ENCODE measurements at places on chromosomes 3 and 15. TPM values are rescaled to one million over a fixed set of nuclear protein-coding genes. Genes with fewer than 3 reads are reported as not detected.
A peak's percentile ranks its signal among the peaks of the same experiment; 100 is the strongest.

- no peaks in the 10 kb centered on the region for H3K27me3 ChIP-seq
- no peaks in the 10 kb centered on the region for H3K4me1 ChIP-seq
- H3K27ac ChIP-seq: no peak overlapping the region
- no peak for DNase-seq
Observed at GRCh38 chr3:140420621-140421357, 257.1 kb upstream of the TRIM42 start.

- H3K4me1 ChIP-seq: no peaks in the 10 kb centered on the region
- H3K4me3 ChIP-seq: peak overlapping the region; percentile 61
- H3K36me3 ChIP-seq: no peaks in the 10 kb centered on the region
- DNase-seq: peak; percentile 89
- H3K27me3 ChIP-seq: no peaks in the 10 kb centered on the region
- H3K27ac ChIP-seq: no peak overlapping the region
Observed at GRCh38 chr15:88246666-88247446, 9.7 kb downstream of the NTRK3 start.

Gene EPHB3
- 2.1 TPM for polyA plus RNA-seq

GRCh38 chr15:48861813-48862431 is 16.0 kb upstream of the EID1 start:
- peaks cover 1% of the 10 kb centered on the region for H3K4me1 ChIP-seq
- peak; percentile 58 for DNase-seq
- H3K4me3 ChIP-seq: no peak overlapping the region
- H3K27ac ChIP-seq: no peak overlapping the region
- no peaks in the 10 kb centered on the region for H3K36me3 ChIP-seq
- H3K27me3 ChIP-seq: no peaks in the 10 kb centered on the region

DNA sequence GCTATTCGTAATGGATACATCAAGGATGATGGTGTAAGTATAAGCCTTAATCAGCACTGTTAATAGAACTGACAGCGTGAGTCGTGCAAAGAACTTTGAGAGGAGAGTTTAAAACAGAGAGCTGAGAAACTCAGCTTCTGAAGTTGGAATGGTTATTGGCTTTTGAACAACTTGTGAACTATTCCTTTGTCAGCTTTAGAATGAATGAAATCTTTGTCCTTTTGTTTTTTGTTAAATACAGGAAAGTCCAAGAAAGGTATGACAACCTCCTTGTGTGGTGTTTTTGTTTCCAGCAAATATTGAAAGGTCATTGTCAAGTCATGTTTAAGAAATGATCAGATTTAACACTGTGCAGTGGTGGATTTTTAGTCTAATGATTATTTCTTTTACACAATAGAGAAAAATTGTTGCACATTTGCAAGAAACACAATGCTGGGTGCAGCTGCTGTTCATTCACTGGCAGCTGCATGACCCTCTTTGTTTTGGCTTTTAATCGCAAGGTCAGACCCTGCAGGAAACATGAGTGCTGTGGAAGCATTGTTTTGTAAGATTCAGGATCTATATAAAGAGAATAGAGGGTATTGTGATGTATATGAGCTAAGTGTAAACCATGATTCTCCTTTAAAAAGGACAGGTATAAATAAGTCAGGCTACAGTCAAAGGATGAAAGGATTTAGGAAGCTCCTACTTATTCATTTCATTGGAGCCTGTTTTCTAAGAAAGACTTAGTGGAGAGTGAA is 21.7 kb upstream of the ABHD10 start:
- no peak overlapping the region for H3K4me3 ChIP-seq
- H3K27me3 ChIP-seq: no peaks in the 10 kb centered on the region
- no peak overlapping the region for H3K27ac ChIP-seq
- peaks cover 22% of the 10 kb centered on the region for H3K36me3 ChIP-seq
- DNase-seq: no peak

DNA sequence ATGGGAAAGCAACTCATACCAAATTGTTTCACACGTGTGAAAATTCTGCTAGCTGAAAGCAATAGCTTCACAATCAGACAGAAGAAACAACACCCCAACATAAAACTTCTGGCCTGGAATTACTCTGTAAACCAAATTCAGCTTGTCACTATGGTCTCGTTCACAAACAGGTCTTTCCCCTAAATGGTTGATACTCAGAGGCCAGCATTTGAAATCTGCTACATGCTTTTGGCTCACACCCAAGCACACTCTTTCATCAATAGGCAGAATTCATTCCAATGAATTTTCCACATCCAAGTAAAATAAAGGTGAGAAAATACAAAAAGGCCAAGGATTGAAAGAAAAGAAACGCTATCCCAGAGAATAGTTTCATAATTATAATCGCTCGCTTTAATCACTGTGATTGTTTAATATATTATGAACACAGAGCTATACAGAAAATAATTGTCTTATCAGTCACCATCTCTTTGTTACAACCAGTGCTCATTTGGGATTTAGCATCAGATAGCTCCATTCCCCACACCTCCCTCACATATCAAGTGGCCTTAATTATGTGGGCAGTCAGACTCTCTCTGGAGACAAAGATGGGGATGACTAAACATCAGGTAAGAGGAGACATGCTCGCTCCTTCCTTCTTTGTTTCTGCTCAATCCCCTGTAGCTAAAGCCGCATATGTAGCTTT is 503.8 kb upstream of the ARRDC4 start:
- H3K27ac ChIP-seq: no peak overlapping the region
- no peaks in the 10 kb centered on the region for H3K4me1 ChIP-seq
- H3K27me3 ChIP-seq: no peaks in the 10 kb centered on the region
- H3K36me3 ChIP-seq: no peaks in the 10 kb centered on the region
- H3K4me3 ChIP-seq: no peak overlapping the region

DNA sequence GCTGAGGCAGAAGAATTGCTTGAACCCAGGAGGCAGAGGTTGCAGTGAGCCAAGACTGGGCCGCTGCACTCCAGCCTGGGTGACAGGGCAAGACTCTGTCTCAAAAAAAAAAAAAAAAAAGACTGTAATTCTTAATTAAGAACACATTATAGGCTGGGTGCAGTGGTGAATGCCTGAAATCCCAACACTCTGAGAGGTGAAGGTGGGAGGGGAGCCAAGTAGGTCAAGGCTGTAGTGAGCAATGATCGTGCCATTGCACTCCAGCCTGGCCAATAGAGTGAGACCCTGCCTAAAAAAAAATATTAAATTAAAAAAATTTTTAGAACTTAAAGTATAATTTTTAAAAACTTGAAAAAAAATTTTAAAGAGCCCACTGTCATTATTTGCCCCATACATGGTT is 13.4 kb upstream of the ARPIN start:
- no peak overlapping the region for H3K27ac ChIP-seq
- H3K4me1 ChIP-seq: peaks cover 3% of the 10 kb centered on the region
- no peak for DNase-seq
- no peak overlapping the region for H3K4me3 ChIP-seq
- no peaks in the 10 kb centered on the region for H3K36me3 ChIP-seq

DNA sequence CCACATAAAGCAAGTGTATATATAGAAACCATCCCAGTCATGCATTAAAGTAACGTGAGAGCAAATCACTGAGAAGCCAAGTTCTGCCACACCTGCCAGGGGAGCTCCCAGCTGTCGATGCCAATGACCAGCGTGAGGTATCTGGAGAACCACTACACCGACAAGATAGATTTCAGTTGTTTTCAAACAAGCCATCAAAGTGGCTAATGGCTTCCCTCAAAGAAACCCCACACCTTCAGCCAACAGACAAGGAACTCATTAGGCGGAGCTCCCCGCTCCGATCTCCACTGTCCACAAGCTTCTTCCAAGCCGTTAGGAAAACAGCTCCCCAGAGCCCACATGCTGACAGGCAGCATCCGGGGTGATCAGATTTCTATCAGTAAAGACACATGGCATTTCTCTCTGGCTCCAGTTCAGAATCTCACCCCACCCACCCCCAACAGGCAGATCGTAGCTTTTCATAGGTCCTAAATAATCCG is 54.2 kb upstream of the SPATA12 start:
- no peaks in the 10 kb centered on the region for H3K27me3 ChIP-seq
- peaks cover 42% of the 10 kb centered on the region for H3K4me1 ChIP-seq
- no peak for DNase-seq
- H3K36me3 ChIP-seq: no peaks in the 10 kb centered on the region
- peak overlapping the region; percentile 84 for H3K27ac ChIP-seq
- no peak overlapping the region for H3K4me3 ChIP-seq

Gene ELL3
- polyA plus RNA-seq: 0.89 TPM

Gene ACKR4
- polyA plus RNA-seq: 0.10 TPM

Gene PTH1R
- 0.07 TPM for polyA plus RNA-seq

- H3K27ac ChIP-seq: peak overlapping the region; percentile 56
- H3K4me1 ChIP-seq: no peaks in the 10 kb centered on the region
- H3K36me3 ChIP-seq: no peaks in the 10 kb centered on the region
- no peak overlapping the region for H3K4me3 ChIP-seq
- no peak for DNase-seq
Observed at GRCh38 chr3:12303534-12303933, 14.7 kb downstream of the PPARG start.

- H3K36me3 ChIP-seq: no peaks in the 10 kb centered on the region
- no peak for DNase-seq
- no peaks in the 10 kb centered on the region for H3K4me1 ChIP-seq
- no peaks in the 10 kb centered on the region for H3K27me3 ChIP-seq
Observed at GRCh38 chr3:98002717-98003116, 30.5 kb upstream of the RIOX2 start.

Gene SH2D7
- not detected for polyA plus RNA-seq

DNA sequence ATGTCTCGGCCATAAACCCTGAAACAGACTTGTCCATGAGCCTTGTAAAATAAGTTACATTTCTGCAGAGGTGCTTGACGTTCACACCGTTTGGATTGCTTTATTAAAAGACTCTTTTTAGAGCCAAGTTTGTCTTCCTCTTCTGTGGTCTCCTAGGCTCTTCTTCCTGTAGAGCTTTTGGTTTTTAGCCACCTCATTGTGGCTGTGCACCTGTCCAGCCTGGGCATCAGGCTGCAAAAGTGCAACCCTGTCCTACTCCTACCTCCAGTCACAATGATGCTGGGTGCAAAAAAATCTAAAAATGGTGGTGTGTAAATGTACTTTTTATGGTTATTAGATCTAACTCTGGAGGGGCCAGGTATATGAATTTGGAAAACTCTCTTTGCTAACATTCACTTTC is 2.8 kb upstream of the RIOX2 start:
- no peak overlapping the region for H3K4me3 ChIP-seq
- H3K36me3 ChIP-seq: no peaks in the 10 kb centered on the region
- peaks cover 7% of the 10 kb centered on the region for H3K4me1 ChIP-seq
- H3K27me3 ChIP-seq: no peaks in the 10 kb centered on the region
- H3K27ac ChIP-seq: no peak overlapping the region
- DNase-seq: no peak

DNA sequence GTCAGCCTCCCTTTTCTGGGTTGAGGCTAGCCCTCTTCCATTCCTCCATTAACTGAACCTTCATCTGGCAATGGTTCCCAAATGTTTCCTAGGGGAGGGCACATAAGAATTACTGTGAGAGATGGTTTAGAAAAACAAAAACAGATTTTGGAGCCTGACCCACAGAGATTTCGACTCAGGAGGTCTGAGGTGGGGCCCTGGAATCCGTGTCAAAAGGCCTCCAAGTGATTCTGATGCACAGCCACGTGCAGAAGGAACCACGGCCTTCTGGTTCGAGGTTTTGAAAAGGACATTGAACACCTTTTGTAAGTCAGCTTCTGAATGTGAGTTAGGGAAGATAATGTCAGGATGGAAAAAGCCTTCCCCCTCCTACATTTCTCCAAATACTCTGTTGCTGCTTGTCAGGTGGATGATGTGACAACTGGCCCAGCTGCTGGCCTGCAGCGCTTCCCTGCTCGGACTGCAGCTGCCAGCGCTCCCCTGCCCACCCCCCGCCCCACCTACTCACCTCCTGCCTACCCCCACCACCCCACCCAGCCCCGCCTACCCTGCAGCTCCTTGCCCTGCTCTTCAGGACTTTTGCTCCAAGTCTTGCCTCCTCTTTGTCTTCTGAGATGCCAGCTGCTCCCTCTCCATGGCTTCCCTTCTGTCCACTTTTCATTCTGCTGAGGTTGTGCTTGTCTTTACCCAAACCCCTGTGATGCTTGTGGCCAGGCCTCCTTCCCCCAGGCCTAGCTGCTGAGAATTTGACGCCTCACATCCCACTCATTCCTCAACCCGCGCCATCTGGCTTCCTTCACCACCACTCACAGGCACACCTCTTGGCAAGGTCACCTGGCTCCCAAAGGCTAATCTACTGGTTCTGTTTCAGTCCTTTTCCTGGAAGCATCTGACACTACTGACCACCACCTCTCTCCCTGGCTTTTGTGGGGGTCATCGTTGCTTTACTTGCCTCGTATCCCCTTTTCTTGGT is 6.6 kb downstream of the EHD4 start:
- no peaks in the 10 kb centered on the region for H3K27me3 ChIP-seq
- no peak for DNase-seq
- no peaks in the 10 kb centered on the region for H3K36me3 ChIP-seq
- no peak overlapping the region for H3K4me3 ChIP-seq
- H3K4me1 ChIP-seq: peaks cover 39% of the 10 kb centered on the region
- H3K27ac ChIP-seq: no peak overlapping the region

DNA sequence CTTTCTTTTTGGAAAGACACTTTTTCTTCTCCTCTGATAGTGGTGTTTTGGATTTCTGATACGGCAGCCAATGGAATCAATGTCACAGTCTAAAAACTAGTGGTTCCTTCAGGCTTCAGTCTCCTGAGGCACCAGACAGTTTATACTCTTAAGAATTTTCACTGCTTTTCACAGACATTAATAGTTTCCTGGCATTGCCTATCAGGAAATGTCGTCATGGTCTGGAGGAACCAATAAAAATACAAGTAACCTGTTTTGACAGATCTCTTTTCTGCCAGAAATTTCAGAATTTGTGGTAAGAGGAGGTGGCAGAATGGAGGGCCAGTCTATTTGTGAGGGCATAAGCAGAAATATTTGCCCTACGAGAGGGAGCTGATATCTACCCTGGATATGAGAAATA is 44.8 kb downstream of the FILIP1L start:
- DNase-seq: no peak
- H3K36me3 ChIP-seq: no peaks in the 10 kb centered on the region
- no peak overlapping the region for H3K4me3 ChIP-seq
- no peaks in the 10 kb centered on the region for H3K4me1 ChIP-seq
- H3K27me3 ChIP-seq: no peaks in the 10 kb centered on the region
